ENCODE measurements at places on chromosomes 1 and 21.
A peak's percentile ranks its signal among the peaks of the same experiment; 100 is the strongest.

DNA sequence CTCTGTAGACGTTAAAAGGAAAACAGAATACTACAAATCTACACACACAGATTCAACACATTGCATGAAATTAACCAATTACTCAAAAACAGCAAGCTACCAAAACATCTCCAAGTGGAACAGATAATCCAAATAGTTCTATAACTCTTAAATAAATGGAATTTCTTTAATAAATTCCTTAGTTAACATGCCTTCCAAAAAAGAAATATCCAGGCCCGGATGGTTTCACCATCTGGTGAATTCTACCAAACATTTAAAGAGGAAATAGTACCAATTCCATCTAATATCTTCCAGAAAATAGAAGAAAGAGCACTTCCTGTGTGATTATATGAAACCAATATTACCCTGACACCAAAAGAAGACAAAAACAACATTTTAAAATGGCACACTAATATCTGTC is 52.8 kb upstream of the COL6A2 start:
- no peak for DNase-seq

- DNase-seq: no peak
Measured at GRCh38 chr1:246878551-246878950, 53.2 kb downstream of the AHCTF1 start.

GRCh38 chr1:54153535-54154439 is 987 bp upstream of the CDCP2 start:
- peak; percentile 25 for DNase-seq

DNA sequence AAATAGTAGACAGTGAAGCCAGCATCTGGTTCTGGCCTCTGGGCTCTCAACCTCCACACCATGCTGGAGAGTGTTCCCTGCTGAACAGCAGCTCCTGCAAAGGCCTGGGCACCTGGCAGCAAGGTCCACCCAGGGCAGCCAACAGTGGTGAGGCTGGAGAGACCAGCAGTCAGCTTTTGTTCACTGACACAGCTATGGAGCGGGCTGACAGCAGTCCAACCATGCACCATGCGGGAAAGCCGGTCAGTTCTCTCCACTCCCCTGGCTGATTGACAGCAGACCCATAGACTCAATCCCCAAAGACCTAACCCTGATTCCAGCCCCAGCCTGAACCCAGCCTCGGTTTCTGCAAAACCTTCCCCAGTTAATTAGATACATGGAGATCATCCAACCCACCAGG is 49.0 kb downstream of the KLHDC7A start:
- no peak for DNase-seq

GRCh38 chr1:206864939-206865671 is at the start of gene IL20:
Gene IL20, plus strand, starts transcription at chr1:206865623. Its CDS starts 230 bp downstream, at chr1:206865853.
- DNase-seq: no peak
